ENCODE measurements at places on chromosomes 3 and 15.

GRCh38 chr15:100716456-100717085 lies 114.2 kb downstream of the ASB7 start:
- no peak for DNase-seq

- no peak for DNase-seq
Measured at GRCh38 chr3:138460536-138461205, 26.3 kb downstream of the ESYT3 start.

- no peak for DNase-seq
Measured at GRCh38 chr15:63178034-63178433, 11.4 kb upstream of the RAB8B start.

DNA sequence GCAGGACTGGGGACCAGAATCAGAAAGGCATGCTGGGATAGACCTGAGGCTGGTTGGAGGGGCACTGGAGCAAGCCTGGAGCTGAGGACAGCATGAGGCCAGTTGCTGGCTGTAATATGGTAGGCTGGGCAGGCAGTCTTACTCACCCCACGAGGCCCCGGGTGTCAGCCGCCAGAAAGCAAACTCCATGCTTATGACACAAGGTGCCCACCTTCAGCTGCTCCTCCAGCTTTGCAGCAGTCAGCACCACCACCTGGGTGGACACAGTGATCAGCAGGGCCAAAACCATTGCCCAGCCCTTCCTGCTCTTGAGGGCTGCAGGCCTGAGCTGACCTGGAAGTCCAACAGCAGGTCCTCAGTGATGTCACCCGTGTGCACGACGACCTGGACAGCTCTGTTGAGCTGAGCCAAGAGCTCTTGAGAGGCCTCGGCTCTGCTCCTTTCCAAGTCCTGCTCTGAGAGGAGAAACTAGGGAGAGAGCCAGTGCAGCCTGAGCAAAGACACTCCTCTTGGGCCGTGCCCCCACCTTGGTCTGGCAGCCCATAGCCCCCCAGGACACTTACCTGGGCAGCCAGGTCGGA lies 747 bp downstream of the UBA7 start:
- peak; percentile 13 for DNase-seq

- DNase-seq: peak; percentile 41
Measured at GRCh38 chr3:196149375-196149774, 61.8 kb downstream of the ZDHHC19 start.

DNA sequence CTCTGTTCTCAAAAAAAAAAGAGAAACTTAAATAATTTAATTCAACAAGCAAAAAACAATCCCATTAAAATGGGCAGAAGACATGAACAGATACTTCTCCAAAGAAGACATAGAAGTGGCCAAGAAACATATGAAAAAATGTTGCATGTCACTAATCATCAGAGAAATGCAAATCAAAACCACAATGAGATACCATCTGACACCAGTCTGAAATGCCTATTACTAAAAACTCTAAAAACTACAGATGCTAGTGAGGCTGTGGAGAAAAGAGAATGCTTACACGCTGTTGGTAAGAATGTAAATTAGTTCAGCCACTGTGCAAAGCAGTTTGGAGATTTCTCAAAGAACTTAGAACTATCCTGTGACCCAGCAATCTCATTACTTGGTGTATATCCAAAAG lies 382.9 kb downstream of the OTOL1 start:
- no peak for DNase-seq

GRCh38 chr3:189982321-189982945 lies 138.3 kb downstream of the P3H2 start:
- peak; percentile 19 for DNase-seq

GRCh38 chr15:30001602-30002001 lies 81.2 kb upstream of the GOLGA8J start:
- no peak for DNase-seq

GRCh38 chr15:93360976-93361375 lies 272.0 kb upstream of the RGMA start:
- no peak for DNase-seq

GRCh38 chr3:119227070-119227850 lies 13.4 kb downstream of the B4GALT4 start:
- no peak for DNase-seq

- DNase-seq: no peak
Measured at GRCh38 chr3:50204804-50205412, at the start of gene SLC38A3. Gene SLC38A3 (plus strand): TSS chr3:50205271. CDS start chr3:50214200, 8,929 bp downstream.

GRCh38 chr15:70318594-70319465 lies 221.1 kb upstream of the TLE3 start:
- peak; percentile 64 for DNase-seq

- DNase-seq: no peak
Measured at GRCh38 chr3:143298380-143298779, 178.8 kb downstream of the CHST2 start.

DNA sequence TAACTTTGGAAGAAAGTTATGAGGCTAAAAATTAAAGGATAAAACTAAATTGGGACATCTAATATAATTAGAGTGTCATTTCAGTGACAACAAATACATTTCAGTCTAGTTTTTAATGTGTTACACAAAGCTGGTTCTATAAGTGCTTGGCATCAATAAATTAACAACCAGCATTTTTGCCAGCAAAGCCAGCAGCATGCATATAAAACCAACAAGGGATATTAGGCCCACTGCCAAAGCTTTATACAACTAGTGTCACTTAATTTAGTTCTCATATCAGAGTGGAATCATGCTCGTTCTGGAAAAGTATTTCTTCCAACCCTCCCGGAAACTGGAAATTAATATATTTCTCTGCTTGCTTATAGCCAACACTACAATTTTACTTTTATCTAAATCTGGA lies 88.8 kb downstream of the THBS1 start:
- no peak for DNase-seq

DNA sequence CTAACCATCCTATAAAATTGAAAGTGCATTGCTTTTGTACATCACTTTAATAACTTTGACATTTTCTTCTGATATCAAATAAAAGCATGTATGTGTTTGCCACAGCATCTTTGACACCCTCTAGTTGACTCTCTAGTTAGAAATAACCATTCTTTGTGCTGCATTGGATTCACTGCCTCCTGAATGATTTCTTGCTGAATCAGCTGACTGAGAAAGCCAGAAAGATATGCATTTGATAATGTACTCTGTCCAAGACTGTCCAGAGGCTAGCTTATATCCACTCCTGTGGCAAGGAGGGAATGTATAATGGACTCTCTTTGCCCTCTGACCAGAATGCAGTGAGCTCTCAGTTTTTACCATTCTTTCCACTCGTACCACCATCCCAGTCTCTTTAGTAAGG lies 6.2 kb downstream of the RAB11A start:
- no peak for DNase-seq

All from ELR (cell line).